ENCODE measurements at places on chromosomes 7 and 10.

DNA sequence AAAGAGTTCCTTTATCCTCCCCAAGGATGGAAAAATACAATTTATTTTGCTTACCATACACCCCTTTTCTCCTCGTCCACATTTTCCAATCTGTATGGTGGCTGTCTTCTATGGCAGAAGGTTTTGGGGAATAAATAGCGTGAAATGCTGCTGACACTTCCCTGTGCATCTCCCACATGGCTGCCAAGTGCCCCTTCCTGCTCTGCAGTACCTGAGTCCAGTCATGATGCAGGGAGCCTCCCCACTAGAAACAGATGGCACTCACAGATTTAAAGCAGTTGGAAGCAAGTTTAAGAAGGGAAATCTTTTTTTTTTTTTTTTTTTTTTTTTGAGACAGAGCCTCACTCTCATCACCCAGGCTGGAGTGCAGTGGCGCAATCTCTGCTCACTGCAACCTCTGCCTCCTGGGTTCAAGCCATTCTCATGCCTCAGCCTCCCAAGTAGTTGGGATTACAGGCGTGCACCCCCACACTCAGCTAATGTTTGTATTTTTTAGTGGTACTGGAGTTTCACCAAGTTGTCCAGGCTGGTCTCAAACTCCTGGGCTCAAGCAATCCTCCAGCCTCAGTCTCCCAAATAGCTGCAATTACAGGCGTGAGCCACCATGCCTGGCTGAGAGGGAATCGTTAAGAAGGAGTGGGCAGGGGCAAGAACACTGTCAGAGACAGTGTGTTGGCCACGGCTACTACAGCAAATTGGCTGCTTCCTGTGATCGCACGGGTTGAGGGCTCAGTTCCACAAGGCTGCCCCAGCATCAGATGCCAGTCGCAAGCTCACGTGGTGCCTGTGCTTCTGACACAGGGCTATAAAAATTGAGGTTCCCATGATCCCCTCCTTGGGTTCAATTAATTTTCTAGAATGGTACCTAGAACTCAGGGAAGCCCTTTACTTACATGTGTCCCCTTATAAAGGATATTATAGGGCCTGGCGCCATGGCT lies 5.3 kb upstream of the PILRA start:
- DNase-seq = no peak

- no peak for DNase-seq
Observed at GRCh38 chr7:96794063-96794462, 84.4 kb upstream of the SEM1 start.

GRCh38 chr7:139887992-139888481 lies 59.0 kb downstream of the TBXAS1 start:
- no peak for DNase-seq

DNA sequence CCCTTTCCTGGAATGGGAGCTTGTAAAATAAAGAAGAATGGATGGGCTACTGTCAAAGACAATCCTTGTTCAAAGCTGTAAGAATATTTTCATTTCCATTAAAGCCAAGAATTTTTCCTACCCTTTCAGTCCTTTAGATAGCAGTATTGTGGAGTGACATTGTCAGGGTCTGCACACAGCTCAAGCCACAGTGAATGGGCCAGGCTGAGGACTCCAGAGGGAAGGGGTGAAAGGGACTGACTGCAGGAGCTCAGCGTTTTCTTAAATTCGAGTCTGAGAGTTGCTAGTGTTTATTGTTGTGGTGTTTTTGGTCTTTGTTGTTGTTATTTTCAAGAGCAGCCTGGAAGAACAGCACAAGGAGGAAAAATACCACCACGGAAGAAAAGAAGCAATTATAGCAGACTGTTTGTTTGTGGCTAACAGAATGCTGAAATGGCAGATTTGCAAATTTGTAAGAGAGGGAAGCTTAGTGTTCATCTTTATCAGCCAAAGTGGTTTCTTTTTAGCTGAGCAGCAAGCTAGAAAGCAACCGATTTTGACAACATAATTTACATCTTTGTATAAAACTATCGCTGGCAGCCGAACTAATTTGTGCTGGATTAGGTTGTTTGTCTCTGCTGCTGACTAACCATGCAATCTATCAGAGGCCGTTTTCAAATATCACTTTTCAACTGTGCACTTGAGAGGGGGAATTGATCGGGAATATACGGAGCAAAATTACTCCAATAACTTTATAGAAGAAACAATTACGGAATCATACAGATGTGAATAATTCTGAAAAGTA lies 192.1 kb downstream of the LRMDA start:
- DNase-seq = no peak

DNA sequence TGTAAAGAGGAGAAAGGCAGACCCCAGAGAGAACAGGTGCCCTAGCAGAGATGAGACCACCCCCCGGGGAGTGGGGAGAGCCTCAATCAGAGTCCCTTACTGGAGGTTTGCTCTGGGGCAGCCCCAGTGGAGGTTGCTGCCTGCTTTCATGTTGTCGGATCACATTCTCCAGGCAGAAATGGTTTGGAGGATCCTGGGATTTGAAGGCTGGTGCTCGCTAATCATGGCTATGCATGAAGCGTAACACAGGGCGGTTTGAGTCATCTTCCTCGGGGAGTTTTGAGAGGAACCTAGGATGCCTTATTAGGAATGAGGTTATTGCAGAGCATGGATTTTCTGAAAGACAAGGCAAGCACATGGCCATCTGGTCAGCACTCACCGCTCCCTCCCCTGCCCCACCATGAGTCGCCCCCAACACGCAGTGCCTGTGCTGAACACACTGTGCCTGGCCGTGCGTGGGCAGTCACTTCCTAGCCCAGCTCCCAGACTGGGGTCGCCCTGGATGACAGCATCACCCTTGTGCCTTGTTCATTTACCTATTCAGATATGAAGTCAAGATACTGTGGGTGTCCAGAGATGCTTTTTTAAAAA lies 319.9 kb downstream of the DPP6 start:
- no peak for DNase-seq

DNA sequence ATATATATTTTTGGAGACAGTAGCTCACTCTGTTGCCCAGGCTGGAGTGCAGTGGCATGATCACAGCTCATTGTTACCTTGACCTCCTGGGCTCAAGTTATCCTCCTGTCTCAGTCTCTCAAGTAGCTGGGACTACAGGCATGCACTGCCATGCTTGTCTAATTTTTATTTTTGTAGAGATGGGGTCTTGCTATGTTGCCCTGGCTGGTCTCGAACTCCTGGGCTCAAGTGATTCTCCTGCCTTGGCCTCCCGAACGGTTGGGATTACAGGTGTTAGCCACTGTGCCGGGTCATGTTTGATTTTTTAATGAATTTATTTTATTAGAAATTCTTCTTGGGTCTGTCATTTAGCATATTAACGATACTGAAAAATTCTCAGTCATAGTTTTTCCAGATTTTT lies 70.5 kb downstream of the TMEM270 start:
- no peak for DNase-seq

- DNase-seq = no peak
Observed at GRCh38 chr10:80672613-80673012, 134.9 kb downstream of the SH2D4B start.

GRCh38 chr10:14603534-14604102 lies 171.1 kb downstream of the FAM107B start:
- DNase-seq = peak; percentile 38

- peak; percentile 61 for DNase-seq
Observed at GRCh38 chr7:72493850-72494661, 81.9 kb upstream of the CALN1 start.

GRCh38 chr7:124390301-124390700 lies 357.4 kb upstream of the TMEM229A start:
- DNase-seq = no peak

- no peak for DNase-seq
Observed at GRCh38 chr7:129599174-129599573, 12.3 kb upstream of the NRF1 start.

GRCh38 chr10:128398118-128398517 lies 271.9 kb upstream of the MKI67 start:
- no peak for DNase-seq

GRCh38 chr10:48450741-48451466 lies 144.4 kb downstream of the MAPK8 start:
- DNase-seq = no peak

GRCh38 chr10:131859341-131860020 lies 41.3 kb upstream of the PPP2R2D start:
- DNase-seq = no peak

DNA sequence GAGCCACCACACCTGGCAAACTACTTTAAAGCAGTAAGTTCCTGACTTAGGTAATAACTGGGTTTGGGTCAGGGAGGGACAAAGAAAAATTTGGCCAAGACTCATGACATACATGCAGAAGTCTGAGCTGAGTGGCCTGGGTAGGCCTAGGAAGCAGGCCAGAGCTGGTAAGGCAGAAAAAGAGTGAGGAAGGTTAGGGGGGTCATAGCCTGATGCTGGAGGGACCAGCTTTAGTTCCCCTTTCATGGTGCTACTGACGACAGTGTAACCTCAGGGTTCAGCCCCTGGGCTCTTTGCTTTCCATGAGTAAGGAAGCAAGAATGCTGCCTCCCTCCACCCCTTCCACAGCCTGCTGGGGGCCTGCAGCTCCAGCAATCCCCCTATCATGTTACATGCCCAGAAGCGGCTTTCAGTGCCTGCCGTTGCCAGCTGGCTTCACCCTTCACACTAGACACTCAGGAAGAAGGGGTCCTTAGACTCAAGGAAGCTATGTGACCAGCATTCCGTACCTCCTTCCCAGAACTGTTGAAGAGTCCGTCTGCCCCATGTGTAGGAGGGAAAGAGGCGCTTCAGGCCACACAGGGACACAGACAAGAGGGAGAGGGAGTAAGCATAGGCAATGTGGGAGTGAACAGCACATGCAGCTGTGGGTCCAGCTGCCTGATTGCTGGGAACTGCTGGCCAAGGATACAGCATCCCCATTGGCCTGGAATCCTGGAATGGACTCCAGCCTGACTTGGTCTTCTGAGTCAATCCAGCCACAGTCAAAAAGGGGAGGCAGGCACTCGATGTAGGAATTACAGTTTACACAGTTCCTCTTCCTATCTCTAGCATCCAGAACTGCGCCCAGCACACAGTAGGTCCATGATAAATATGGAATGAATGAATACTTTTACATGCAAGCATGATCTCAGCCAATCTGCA lies 4.1 kb upstream of the PLAU start:
- DNase-seq = peak; percentile 93

- DNase-seq = no peak
Observed at GRCh38 chr7:28121496-28121895, 59.1 kb downstream of the JAZF1 start.

GRCh38 chr7:34087892-34088891 lies 182.9 kb downstream of the BMPER start:
- no peak for DNase-seq

DNA sequence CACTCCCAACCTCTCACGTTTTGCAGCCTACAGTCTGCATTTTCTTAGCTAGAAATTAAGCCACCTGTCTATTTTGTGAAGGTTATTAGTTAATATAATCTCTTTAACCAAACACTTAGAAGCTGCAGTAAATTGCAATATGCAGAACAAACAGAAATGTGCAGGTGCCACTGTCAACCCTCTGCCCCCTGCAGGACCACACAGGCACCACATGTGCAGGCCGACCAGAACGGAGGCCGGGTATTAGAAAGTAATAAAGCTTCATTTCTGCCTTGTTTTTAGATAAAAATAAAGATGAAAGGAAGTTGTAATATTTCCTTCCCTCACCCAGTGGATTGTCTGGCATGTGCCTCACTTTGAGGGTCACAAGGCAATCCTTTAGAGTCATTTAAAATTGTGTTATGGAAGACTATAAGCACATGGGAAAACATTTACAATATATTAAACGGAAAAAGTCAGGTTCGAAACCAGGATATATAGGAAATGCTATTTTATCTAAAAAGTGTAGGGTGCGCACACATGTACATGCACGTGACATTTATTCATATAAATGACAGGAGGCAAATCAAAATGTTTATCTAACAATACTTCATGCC lies 158.2 kb downstream of the ARHGAP12 start:
- no peak for DNase-seq

DNA sequence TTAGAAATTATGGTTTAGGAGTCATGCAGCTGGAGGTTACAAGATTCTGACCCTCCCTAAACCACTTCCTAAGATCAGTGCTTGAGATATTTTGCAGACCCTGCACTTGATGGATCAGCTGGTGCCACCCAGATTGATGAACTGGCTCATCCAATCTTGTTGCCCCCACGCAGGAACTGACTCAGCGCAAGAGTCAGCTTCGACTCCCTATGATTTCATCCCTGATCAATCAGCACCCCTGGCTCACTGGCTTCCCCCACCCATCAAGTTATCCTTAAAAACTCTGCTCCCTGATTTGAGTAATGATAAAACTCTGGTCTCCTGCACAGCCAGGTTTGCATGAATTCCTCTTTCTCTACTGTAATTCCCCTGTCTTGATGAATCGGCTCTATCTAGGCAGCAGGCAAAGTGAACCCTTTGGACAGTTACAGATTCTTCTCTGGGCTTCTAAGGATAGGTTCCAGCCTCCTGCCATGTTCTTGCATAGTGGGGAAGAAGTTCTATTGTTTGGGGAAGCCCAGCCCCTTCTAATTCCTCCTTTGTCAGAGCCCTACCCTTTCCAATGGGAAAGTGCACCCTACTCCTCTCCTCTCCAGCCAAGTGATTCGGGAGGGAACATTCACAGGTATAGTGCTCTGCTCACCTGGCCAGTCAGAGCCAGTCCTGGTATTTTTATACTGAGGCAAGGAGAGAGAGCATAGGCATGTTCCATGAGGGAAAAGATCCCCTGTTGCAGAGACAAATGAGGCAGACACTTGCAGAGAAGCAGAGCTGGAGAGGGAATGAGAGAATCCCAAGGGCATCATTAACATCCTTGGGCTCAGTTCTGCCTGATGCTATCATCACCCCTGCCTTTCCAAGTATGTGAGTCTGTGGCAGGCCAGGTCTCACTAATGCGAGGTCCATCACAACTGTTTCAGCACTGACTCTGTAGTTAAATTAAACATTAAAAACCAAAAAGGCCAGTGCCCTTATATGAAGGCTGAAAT lies 224.4 kb upstream of the GALNT17 start:
- no peak for DNase-seq

DNA sequence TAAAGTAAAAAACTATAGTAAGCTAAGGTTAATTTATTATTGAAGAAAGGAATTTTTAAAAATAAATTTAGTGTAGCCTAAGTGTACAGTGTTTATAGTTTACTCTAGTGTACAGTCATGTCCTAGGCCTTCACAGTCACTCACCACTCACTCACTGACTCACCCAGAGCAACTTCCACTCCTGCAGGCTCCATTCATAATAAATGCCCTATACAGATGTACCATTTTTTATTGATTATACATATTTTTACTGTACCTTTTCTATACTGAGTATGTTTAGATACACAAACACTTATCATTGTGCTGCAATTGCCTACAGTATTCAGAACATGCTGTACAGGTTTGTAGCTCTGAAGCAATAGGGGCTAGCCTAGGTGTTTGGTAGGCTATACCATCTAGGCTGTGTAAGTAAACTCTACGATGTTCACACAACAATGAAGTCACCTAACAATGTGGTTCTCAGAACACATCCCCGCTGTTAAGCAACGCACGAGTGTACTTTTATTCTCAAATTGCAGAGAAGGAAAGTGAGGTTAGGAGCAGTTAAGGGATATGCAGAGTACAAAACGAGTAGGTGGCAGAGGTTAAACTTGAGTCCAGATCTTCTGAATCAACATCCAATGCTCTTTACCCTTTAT lies 38.9 kb upstream of the PLCE1 start:
- DNase-seq = no peak

DNA sequence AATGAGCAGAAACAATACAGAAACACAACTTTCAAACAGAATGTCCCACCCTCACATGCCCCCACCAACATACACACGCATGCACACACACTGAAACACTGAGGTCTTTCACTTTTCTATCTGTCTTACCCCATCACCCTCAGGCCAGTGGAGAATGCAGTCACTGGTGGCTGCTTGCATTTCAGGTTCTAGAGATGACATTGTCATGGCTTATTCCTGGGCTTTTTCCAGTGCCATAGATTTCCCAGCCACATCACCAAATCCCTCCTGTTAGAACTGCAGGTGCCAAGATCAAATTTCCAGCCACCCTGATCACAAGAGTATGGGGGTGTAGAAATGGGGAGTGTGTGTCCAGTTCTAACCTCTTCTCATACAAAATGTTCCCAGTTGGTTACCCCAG lies 68.4 kb downstream of the CACNA2D1 start:
- no peak for DNase-seq

Measured in right hindlimb (tissue), 1 donor.